NCI-H1417 treated with DMSO at 0.1 percent for 48 hours (cell line): ENCODE measurements at places on chromosomes 6 and 20.

- no peak for DNase-seq
These were observed 186.8 kb downstream of the UBE3D start for GRCh38 chr6:82878812-82879211.

DNA sequence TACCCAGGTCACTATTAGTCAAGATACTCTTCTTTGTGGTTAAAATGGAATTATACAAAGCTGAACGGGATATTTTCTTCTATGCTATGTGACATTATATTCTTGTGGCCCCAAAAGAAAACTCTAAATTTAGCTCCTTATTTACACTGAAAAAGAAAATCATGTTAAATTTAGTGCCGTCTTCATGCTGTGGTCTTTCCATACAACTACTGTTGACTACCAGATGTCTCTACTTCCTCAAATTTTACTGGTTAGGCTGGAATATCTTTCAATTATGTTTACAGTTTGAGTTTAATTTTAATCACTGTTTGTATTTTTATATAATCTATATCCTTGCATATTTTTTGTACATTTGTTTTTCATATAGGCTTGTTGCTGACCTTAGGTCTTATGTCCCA lies 95.6 kb upstream of the FOXO3 start:
- DNase-seq = no peak

DNA sequence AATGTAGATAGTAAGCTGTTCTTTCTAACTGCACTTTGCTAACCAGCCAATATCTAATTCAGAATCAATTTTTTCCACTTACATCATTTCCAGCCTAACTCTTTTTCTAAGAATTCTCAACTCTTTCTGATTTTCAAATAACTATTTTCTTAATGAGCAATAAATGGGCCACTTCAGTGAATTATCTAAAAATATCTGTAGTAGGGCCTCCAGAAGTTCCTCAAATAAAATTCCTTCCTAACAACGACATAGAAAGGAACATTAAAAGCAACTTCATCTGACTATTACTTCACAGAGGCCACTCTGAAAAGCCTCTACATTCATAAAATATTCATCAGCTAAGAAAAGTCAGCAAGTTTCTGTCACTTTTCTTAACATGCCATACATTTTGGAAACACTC lies 4.8 kb downstream of the COL12A1 start:
- DNase-seq = no peak

- DNase-seq = no peak
These were observed 89.9 kb downstream of the CDC5L start for GRCh38 chr6:44477293-44477894.

DNA sequence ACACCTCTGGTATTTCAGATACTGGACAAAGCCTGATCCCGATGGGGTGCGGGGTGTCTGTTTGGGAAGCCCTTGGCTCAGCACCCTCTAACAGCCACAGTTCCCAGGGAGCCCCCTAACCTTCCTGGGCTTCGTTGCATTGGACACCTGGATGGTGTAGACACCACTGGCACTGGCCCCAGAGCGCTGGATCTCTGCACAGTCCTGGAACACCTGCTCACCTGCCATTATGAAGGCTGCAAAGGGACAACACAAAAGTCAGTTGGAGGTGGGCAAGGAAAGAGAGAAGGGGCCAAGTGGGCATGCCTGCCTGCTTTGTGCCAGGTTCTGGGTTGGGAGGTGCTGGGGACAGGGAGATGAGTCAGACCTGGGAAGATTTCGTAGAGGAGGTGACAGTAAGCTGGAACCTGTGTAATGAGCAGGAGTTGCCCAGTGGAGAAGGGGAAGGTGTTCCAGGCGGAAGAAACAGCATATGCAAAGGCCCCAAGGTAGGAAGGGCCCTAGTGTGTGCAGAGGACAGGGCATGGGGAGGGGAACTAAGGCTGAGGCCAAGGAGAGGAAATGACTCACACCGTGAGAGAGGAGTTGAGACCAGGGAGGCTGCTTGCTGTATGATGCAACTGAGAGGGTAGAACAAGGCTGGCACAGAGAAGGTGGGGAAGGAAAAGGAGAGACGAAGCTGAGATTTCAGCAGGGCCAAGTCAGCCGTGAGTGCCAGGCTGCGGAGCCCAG lies 34.9 kb downstream of the ANGPT4 start:
- no peak for DNase-seq

GRCh38 chr6:26296857-26297648 lies 67.9 kb upstream of the BTN3A2 start:
- no peak for DNase-seq

- no peak for DNase-seq
These were observed 15.8 kb upstream of the HCK start for GRCh38 chr20:32036252-32036651.

- DNase-seq = no peak
These were observed 394.0 kb upstream of the SPTLC3 start for GRCh38 chr20:12614764-12615163.

DNA sequence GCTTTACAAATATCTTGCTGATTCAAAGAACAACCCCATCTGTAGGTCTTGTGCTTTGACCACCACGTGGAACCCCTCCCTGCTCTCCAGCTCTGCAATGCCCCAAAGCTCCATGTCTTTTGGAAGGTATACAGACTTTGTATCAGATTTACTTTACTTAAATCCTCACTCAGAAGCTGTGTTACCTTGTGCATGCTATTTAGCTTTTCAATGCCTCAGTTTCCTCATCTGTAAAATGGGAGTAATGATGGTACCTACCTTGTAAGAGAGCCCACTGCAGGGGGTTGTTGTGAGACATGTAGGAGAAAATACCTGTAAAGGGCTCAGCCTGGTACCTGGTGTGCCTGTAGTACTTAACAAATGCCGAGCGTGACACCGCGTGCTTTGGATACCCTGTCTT lies 200.2 kb upstream of the CHD6 start:
- DNase-seq = no peak

DNA sequence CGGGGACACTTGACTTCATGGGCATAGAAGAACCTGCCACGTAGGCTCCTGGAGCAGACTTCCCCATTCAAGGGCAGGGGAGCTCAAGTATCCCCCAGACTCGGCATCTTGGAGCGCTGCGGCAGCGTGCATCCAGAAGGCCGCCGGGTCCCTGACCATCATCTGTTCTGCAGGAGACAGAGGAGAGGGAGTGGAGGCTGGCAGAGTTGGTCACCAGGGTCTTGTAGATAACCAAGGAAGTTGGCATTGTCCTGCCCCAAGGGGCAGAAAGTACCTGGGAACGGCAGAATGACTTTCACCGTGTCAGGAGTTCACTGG lies 82.8 kb downstream of the TCP11 start:
- no peak for DNase-seq

DNA sequence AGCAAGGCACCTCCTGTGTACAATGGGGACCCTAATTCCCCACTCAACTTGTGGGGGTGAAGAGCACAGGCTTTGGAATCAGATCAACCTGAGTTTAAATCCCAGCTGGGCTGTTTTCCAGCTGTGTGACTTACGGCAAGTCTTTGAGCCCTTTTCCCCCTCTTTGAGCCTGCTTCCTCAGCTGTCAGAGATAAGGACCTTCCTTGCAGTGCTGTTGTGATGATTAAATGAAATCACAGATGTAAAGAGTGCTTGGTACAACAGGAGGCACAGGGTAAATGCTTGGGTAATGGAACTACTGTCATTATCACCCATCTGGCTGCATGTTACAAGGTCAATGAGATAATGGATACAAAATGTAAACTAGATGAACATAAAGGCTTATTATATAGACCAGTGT lies 3.2 kb downstream of the SNX21 start:
- DNase-seq = no peak

GRCh38 chr6:130982941-130983456 lies 80.0 kb downstream of the EPB41L2 start:
- no peak for DNase-seq

DNA sequence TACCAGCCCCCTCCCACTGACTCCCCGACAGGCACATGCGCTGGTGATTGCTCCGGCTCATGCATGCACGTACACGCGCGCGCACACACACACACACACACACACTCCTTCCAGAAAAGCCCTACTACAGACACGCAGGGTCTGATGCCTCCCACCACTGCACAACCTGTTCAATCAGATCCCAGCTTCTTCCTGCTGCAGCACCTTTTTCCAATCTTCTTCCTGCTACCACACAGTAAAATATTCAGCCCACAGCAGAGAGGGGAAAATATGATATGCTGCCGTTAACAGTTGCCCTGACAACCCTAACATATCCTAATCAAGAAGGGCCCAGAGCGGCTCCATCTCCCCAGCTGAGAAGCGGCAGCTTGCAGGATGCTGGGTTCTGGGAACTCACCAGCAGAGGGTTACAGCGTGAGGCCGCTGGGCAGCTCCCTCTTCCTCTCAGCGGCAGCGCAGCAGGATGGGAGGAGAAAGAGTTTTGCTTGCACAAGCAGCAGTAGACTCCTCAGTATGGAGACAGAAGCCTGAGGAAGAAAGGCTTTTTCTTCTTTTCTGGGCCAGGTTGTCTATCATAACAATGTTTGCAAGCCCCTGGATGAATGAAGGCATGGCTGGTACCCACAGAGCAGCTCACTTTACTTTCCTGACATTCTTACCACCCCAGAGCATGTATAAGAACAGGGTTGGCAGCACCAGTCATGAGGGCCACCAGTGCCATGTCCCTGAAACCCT lies 23.9 kb downstream of the MAP7 start:
- no peak for DNase-seq

DNA sequence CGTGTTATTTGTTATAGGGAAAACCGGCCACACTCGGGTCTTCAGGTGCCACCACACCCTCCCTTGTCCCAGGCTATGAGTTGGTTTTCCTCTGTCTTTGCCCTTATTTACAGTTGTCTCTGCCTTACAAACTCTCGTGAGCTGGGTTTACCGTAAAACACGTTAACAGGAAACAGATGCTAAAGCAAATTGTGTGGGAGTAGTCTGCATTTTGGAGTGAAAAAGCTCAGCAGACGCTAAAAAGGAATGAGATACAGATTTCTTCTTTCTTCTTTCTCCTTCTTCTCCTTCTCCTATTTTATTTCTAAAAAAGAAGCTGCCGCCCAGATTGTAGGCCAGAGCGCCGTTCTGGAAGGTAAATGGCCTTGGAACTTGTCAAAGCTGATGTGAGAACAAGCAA lies 51.9 kb downstream of the APCDD1L start:
- no peak for DNase-seq

GRCh38 chr6:130927305-130927704 lies 100.1 kb downstream of the SMLR1 start:
- DNase-seq = no peak

- no peak for DNase-seq
These were observed 18.6 kb upstream of the NT5E start for GRCh38 chr6:85431271-85431670.

DNA sequence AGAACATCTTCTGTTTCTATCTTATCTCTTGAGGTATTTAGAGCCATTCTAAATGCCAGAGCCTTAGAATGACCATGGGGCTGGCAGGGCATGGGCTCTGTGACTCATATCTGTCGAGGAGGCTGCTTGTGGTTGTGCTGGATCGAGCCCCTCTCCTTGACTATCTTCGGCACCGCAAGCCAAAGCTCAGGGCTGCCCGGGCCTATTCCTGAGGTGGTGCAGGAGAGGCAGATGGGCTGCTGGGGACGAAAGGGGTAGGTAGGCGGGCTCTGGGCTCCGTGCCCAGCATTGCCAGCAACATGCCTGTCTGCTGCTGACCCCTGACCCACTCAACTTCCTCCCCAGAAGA lies 89.9 kb downstream of the NOL4L start:
- DNase-seq = no peak

GRCh38 chr6:20182926-20183521 lies 29.2 kb downstream of the MBOAT1 start:
- no peak for DNase-seq

- DNase-seq = no peak
These were observed 41.1 kb downstream of the CNR1 start for GRCh38 chr6:88124925-88125557.

DNA sequence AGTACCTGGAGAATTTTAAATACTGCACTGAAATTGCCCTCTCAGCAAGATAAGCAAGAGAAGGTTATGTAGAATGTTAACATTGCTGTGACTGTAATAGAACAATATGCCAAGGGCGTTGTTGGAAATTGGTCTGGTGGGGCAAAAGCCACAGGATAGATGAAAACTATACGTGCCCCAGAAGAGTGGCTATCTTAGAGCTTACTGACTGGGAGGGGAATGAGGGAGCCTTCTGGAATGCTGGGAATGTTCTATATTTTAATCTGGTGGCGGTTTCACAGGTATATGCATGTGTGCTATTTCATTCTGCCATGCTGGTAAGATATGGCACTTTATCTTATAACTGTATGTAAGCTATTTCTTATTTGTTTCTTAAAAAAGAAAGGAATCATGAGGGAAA lies 35.2 kb upstream of the YWHAB start:
- DNase-seq = no peak

DNA sequence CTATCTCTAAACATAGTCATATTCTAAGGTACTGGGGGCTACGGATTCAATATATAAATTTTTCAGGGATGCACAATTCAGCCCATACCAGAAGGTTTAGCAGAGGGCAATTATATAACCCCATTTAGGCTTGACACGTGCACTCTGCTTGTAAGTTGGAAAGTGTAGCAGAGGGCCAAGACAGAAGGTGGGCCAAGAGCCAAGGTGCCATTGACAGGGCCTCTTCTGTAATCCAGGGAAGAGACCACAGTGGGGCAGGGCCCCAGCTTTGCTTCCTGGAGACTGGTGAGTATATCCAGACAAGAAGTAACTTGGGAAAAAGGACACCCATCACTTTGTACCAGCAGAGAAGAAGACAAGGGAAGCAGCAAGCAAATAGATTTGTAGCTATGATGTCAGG lies 672.4 kb upstream of the MARCKS start:
- DNase-seq = no peak

- no peak for DNase-seq
These were observed 42.4 kb downstream of the RBL1 start for GRCh38 chr20:37053230-37053950.

DNA sequence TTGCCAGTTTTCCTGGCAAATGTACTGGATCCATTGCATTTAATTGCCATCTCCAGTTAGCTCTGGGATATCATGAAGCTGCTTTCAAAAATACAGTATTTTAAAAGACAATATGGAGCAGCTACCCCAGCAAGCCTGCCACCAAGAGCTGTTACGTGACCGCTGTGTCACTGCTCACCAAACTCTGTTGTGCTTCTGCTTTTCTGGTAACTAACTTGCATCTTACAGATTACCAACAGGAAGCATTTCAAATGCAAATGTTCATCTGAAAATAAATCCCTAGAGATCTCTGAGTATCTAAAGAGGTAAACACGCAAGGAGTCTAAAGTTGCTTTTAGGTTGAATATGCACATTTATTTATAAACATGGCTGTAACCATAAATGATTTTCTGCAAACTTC lies 1008.3 kb downstream of the KIF16B start:
- DNase-seq = no peak

- no peak for DNase-seq
These were observed 117.6 kb upstream of the SLC2A12 start for GRCh38 chr6:134169871-134170486.

- no peak for DNase-seq
These were observed 106.4 kb downstream of the JARID2 start for GRCh38 chr6:15352220-15352619.

DNA sequence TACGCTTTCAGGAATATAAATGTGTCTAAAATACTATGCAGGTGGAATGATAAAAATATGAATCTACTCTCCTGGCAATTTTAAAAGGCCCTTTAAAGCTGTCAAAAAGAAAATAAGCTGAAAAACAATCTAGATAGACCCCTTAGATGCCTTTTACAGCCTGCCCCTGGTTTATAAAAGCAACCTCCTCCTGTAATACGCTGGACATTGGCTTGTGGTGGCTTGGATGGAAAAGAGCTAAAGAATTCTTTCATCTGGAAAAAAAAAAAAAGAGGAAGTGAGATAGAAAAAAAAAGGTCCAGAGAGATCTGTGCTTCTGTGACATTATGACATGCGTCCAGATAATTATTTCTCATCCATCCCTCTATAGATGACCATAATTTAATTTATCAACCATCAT lies 115.9 kb upstream of the NRSN1 start:
- DNase-seq = no peak
